Left ventricle myocardium inferior (tissue), 1 donor: ENCODE measurements at places on chromosomes 5 and 9. TPM values are rescaled to one million over a fixed set of nuclear protein-coding genes. Genes with fewer than 3 reads are reported as not detected.

IDNK gene
- 3.5 TPM for total RNA-seq

- no peak for DNase-seq
Observed at GRCh38 chr5:91848453-91848852, 465.3 kb upstream of the ARRDC3 start.

NOTCH1 gene
- total RNA-seq: 17.6 TPM

PRRC1 gene
- 19.6 TPM for total RNA-seq

DNA sequence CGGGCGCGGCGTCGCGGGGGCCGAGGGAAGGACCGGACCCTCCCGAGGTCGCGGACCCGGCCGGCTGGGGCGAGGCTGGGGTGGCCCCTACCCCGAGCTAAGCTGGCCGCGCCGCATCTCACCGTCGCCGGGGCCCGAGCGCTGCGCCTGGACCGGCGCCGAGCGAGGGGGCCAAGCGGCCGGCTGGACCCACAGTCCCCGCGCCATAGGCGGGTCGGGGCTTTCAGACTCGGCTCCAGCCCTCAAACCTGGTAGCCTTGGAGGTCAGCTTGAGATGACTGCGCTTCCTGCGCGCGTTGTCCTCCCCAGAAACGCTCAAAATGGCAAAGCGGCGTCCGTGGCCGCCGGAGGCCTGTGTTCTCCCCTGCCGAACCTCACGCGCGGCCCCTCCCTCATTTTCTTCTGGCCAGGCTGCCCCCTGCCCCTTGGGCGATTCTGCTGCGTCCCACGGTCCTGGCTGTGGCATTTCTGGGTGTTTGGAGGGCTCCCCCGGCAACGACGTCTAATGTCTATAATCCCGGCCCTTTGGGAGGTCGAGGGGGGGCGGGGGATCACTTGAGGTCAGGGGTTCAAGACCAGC, 8.7 kb upstream of the GRIN1 start:
- DNase-seq: no peak

ACOT12 gene
- total RNA-seq: not detected

- DNase-seq: no peak
Observed at GRCh38 chr9:87588339-87588738, 90.7 kb downstream of the DAPK1 start.

DNA sequence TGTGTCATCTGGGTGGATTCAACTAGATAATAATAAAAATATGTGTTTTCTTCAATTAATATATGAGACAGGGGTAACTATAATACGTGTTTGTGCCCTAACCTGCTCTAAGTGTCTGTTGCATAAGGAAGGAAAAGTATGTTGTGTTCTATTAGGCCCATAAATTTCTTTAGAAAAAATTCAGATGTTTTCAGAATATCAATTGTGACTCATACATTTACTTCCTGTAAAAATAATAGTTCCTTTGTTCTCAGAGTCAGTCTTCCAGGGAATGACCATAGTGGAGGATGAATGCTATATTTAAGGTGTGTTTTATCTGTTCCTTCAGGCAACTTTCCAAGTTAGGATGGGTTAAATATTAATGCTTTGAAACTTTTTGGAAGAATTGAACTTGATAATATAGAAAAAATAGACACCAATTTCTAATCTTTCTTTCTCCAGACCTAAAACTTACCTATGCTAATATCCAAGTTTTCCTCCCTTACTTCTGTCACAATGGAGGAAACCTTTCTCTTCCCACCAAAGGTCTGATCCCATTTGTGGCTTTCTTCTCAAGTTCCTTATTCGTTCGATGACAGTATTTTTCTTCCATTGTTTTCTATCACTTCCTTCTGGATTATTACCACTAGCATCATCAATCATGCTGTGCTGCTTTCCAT, 49.9 kb downstream of the ISL1 start:
- no peak for DNase-seq

- no peak for DNase-seq
Observed at GRCh38 chr5:1481266-1481958, 36.2 kb upstream of the SLC6A3 start.

FLT4 gene
- 6.1 TPM for total RNA-seq
